ENCODE measurements at places on chromosomes 6 and 20. TPM values are rescaled to one million over a fixed set of nuclear protein-coding genes. Genes with fewer than 3 reads are reported as not detected.

CRISP2 gene
- total RNA-seq: not detected

PIM1 gene
- total RNA-seq: 49.8 TPM

MOXD1 gene
- total RNA-seq: 37.3 TPM

HTR1E gene
- not detected for total RNA-seq

PPP1R14C gene
- total RNA-seq: not detected

VSX1 gene
- total RNA-seq: not detected

GRCh38 chr20:15840636-15841301 is 732.5 kb downstream of the KIF16B start:
- DNase-seq: no peak

GRCh38 chr6:129453073-129453472 is 256.9 kb downstream of the ARHGAP18 start:
- no peak for DNase-seq

GRCh38 chr6:158353883-158354877 is 41.9 kb downstream of the TULP4 start:
- DNase-seq: no peak

DNA sequence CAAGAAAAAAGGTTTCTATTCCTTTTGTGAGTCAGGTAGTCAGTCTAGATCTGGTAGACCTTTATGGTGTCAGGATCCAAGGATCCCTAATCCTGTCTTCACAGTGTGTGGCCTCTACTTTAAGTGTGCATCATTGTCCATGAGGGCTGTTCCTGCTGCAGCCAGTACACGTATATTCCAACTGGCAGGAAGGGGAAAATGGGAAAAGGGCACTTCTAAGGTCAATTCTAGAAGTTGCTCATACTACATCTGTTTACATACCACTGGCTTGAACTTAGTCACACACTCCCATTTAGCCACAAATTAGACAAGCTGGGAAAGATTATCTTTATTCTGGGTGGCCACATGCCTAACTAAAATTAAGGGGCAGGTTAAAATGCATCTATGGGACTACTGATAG is 9.7 kb upstream of the MMS22L start:
- DNase-seq: peak; percentile 58

GRCh38 chr6:82772851-82773717 is 292.6 kb downstream of the UBE3D start:
- no peak for DNase-seq

DNA sequence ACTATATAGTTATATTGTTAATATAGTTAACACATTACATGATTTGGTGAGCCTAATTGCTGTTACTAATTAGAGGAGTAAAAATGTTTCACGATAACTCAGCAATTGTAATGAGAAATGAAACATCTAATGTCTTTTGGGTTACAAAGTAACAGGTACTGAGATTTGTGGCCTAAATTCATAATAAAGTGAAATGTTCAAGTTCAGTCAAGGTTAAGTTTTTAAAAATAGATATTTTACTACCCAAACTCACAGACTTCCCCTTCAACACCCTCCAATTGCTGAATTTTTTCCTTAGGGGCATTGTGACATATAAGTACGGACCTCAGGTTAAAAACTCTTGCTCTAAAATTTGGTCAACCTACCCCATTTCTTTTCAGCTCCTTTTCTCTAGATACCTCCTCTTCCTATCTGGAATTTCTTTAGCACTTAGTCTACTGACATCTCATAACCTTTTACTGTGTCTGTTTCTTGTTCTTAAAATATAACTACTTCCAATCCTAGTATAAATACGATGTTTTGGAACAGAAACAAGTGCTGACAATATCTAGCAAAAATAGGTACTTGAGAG is 112.3 kb upstream of the PRSS16 start:
- no peak for DNase-seq

- no peak for DNase-seq
Observed at GRCh38 chr6:14142511-14143223, 25.1 kb downstream of the CD83 start.

DNA sequence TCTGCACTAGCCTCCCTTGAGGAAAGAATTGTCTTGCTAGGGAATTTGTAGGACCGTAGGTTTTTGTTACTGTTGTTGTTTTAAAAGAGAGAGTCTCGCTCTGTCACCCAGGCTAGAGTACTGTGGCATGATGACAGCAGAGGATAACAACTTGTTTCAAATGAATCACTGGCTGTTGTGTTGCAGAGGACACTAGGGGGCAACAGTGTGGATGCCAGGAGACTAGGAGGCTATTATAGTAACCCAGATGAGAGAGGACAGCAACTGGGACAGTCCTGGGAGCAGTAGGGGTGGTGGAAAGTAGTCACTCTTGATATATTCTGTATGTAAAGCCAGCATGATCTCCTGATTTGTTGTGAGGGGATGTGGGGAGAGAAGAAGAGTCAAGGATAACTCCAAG is 41.8 kb upstream of the LAMA4 start:
- DNase-seq: peak; percentile 34

- DNase-seq: no peak
Observed at GRCh38 chr20:47167846-47168245, 188.7 kb downstream of the ZMYND8 start.

DNA sequence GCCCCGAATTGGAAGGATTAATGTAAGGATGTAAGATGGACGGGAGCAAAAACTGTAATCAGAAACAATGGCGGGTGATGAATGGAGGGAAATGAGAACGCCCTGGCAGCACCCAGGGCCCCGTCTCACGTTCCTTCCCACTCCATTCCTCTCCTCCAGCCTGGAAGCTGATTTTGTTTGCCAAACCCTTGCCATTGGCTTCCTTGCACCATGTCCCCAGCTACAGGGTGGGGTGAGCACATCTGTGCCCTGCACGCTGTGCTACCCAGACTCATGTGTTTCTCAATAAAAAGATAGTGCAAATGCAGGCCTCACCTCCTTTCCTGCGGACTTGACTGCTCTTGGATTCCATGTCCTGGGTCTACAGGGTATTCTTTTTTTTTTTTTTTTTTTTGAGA is 26.7 kb downstream of the SCP2D1 start:
- DNase-seq: no peak

GRCh38 chr6:14265049-14266021 is 147.8 kb downstream of the CD83 start:
- no peak for DNase-seq

GRCh38 chr6:163844357-163844756 is 429.8 kb downstream of the QKI start:
- no peak for DNase-seq
